Esophagus mucosa (tissue), 1 donor: ENCODE measurements at places on chromosomes 7 and 10.
A peak's percentile ranks its signal among the peaks of the same experiment; 100 is the strongest.

GRCh38 chr10:113179265-113179664, 229.2 kb downstream of the TCF7L2 start:
- no peak for ATAC-seq

GRCh38 chr7:134697205-134697886, 50.7 kb downstream of the BPGM start:
- ATAC-seq = no peak

GRCh38 chr10:22335173-22335933, 9.9 kb upstream of the SPAG6 start:
- ATAC-seq = peak; percentile 71

DNA sequence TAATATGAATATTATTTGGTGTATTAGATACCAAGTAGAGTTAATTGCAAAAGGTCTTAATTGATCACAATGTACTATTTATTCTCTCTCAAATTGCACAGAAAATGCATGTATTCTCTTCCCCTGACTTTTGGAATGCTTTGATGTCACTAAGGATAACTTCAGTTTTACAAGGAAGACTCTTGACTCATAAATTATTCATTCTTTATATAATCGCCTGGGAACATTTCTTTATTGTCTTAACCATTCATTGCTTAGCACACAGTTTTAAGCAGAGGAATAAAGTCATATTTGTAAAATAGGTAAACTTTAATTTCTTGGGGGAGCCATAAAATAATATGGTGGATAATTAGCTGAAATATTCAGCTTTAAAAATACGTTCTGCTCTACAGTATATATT, 306.0 kb upstream of the TMEM229A start:
- no peak for ATAC-seq

GRCh38 chr10:71623098-71623985, 96.2 kb downstream of the C10orf105 start:
- no peak for ATAC-seq
